ENCODE measurements at places on chromosomes 2 and 18.

DNA sequence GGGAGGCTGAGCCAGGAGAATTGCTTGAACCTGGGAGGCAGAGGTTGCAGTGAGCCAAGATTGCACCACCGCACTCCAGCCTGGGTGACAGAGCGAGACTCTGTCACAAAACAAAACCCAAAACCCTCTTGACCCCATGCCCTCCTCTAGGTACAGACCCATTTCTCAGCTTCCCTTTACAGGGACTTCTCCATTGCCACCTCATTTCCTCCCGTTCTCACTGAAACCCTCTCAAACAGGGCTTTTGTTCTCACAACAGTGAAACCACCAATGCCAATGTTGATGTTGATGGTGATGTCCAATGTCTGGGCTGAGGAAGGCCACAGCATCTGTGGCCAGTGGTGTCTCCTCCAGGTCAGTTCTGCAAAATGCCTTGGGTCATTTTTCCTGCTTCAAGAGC is 69.0 kb upstream of the ZCCHC2 start:
- no peak for DNase-seq

DNA sequence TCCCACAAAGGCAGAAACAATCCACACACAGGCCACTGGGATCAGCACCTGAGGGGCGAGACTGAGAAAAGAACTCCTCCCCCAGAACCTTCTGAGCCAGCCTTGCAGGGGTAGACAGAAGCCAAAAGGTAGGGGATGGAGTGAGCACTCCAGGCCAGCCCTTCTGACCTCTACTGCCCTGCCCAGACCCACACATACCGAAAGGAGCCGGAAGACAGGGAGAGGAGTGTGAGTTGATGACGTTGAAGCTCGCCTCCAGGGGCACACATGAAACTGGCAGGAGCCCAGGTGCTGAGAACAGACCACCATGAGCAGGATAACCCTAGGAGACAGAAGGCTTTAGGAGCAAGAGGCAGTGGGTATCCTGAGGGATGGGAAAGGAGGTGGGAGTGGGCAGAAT is 1.8 kb downstream of the SLC23A3 start:
- no peak for DNase-seq

GRCh38 chr18:25097569-25098056 is 254.4 kb downstream of the ZNF521 start:
- no peak for DNase-seq

GRCh38 chr2:181153886-181154285 is 173.5 kb downstream of the UBE2E3 start:
- no peak for DNase-seq

DNA sequence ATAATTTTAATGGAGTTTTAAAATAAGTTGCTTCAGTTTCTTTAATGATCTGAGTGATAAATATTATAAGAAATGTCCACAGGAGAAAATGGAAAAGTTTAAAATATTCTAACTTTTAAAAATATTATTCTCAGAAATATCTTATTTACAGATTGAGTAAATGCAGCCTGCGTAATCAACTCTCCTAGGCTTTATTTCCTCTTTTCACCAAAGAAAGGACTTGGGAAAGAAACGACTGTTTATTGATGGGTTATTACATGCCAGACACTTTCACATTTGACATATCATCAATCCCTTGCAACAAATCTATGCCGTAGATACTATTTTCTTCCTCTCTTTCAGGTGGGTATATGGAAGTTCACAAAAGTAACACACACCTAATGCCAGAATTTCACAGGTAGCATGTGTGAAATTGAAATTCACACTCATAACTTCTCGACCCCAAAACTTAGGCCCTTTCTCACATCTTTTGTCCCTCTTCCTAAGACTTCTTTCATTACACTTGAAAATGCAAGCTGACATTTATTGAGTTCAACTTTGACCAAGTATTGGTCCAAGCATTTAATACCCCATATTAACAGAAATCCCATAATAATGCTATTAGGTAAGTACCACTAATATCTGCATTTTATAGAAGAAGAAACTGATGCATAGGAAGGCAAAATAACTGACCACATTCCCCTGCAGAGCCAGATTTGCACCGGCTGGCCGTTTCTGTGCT is 49.2 kb downstream of the MYOM1 start:
- DNase-seq = no peak

DNA sequence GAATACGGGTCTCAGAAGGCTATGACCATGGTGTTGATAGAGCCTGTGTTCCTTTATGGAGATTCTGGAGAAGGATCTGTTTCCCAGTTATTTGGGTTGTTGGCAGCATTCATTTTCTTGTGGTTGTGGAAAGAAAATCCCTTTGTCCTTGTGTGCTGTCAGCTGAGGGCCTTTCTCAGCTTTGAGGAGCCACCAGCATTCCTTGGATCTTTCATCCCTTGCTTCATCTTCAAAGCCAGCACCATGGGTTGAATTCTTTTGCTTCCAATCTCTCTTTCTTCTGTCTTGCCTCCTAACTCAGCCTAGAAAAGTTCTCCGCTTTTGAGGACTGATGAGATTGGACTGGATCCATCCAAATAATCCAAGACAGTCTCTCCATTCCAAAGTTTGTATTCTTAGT is 103.2 kb upstream of the MMADHC start:
- no peak for DNase-seq

DNA sequence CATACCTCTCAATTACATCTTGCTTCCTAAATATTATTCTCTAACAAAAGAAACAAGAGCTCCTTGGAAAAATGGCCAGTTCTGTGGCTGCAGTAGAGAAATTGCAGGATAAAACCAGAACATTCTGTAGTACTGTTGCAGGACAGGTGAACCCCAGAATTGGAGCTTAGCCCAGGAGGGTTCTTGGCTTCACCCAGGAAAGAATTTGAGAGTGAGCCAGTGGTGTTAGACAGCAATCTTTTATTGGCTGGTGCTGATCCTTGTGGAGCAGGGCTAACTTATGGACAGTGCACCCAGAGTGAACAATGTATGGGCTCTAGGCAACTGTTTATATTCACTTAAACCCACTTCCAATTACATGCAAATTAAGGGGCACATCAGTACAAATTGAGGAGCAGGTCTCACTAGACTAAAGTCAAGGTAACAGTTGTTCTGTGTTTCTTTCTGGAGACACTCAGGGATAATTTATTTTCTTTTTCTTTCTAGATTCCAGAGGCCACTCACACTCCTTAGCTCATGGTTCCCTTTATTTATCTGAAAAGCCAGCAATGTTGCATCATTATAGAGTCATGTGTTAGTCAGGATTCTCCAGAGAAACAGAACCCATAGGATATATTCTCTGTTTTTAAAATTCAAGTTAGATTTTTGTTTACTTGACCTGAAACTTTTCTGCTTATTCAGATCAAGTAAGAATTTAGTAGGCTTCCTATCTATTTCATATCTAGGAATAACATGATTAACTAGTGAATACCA is 348.1 kb downstream of the CCDC85A start:
- DNase-seq = no peak

- no peak for DNase-seq
Measured at GRCh38 chr2:191863988-191864387, 17.1 kb upstream of the CAVIN2 start.

DNA sequence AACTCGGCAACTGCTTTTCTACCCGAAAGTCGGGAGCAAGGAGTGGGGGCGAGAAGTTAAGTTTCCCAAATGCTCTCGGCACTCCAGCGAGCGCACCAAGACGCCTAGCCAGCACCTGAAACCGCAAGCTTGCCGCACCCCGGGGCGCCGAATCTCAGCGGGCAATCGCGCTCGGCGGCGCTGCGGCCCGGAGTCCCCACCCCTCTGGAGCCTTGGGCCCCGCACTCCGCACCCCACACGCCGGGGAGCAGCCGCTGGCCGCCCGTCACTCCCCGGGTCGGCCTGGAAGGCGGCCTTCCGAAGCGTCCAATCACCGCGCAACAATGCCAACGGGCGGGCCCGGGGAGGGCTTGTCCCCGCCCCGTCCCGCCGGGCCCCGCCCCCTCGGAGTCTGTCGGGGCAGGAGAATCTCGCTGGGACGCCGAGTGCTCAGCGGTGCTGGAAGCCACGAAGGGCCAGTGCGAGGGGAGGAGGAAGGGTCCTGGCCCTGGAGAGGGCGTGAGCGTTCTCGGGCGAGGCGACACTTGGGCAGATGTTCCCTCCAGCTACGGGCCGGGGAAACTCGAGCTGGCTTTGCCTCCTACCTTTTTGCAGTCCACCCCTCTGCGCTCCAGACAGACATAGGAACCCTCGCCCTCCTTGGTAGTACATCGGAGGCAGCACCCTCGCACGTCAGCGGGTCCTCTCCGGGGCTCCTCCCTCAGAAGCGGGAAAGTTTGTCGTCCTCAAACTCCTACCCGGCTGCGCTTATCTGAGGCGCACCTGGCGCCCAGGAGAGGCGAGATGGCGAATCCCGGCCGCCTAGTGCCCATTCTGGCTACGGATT is 1.1 kb upstream of the ZBTB7C start:
- DNase-seq = peak; percentile 92

DNA sequence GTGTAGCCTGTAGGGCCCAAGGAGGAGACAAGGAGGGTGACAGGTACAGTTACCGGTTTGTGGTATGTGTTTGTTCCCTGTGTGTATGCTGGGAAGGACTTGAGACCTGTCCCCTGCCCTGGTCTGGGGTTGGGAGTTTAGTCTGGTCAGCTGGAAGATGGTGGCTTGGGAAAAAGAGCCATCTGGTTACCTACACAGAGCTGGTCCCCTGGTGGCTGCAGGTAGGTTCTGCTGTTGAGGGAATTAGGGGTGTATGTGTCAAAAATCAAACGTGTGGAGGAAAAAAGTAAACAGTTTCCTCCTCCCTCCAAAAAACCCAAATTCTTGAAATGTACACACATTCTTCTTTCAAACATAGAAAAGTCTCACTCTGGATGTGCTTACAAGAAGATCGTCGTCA is 24.3 kb downstream of the PTMA start:
- DNase-seq = no peak

DNA sequence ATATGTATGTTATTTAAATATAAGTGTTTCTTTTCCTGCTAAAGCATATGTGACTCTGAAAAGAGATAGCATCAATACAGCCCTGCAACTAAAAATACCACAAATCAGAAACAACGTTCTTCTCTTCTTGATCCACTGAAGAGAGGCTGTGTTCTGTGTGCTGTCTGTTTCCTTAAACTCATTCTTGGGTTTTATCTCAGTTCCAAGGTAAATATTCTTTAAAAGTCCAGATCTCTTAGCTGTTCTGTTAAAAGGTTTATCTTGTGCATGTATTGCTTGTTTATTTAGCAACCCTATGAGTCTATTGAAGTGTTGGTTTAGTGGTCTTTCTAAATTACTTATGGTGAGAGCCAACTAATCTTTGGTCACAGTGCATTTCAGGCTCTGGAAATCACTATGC is 173.3 kb upstream of the NT5C1B start:
- no peak for DNase-seq

- DNase-seq = no peak
Measured at GRCh38 chr2:62296832-62297623, 101.1 kb downstream of the B3GNT2 start.

GRCh38 chr2:177348118-177348654 is 44.4 kb upstream of the AGPS start:
- DNase-seq = no peak

DNA sequence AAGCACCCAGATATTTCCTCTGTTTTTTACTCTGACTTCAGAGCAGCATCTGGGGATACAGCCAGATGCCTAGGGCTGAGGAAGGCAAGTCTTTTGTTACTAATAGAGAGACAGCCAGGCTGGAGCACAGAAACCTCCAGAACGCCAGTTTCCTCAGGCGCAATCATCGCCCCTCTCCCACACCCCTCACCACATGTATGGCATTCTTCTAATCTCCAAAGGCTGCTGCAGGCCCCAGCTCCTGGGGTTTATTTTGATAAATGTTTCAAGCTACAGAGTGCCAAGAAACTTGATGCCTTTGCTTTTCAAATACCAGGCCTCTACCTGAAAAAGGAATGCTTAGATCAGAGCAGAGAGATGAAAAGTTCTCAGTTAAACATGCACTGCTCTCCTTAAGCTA is 283.6 kb downstream of the RBM43 start:
- DNase-seq = no peak

DNA sequence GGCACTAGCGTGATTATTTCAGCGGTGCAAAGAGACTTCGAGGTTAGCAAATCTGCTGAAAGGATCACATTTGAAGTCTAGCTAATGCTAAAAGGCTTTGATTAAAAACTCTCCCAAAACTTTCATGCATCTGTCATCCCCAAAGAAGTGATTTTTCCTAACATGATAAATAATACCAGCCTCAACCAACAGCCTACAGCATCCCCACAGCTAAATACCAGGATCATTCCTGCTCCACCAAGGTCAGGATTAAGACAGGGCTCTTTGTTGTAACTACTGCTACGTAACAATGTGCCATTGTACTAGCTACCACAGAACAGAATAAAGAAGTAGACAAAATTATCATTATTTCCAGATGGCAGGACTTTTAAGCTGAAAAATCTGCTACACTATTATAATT is 1.6 kb downstream of the OR6B3 start:
- no peak for DNase-seq

- no peak for DNase-seq
Measured at GRCh38 chr2:16321256-16321655, 344.4 kb downstream of the CYRIA start.

DNA sequence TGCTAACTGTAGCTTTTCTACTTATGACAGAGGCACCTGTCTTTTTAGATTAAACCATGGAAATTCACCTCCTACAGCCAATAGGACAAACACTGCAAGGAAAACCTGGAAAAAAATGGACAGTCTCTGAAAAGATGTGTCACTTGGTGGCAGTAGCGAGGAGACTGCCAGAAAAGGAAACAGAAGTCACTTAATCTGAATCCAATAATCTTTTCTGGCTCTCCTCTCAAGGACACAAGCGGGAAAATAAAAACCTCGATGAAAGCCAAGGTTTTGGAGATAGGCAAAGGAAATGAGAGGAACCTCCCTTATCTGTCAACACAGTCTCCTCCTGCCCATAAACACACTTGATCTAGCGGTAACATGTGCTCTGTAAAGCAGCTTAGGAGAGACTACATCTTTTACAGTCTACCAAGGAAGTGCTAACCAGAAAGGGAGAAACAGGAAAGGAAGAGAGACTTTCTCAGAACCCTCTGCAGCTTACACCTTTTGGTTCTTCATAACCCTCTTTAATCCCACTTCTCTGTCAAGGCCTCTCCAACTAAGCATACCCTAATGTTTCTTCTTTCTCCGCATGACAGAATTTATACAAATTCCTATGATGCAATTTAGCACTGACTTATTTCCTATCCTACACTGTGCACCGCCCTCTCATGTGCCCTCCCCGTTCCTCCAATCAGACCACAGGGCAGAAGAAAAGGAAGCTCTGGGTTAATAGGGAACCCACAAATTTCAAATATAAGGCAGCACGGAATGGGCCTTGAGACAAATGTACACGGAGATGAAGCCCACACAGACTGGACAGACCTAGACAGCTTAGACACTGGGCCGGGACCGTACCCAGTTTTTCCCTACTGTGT is 52.8 kb downstream of the CLASP1 start:
- DNase-seq = peak; percentile 44

Data from pancreas (tissue), 10 donors.